ENCODE measurements at places on chromosomes 1 and 21.
A peak's percentile ranks its signal among the peaks of the same experiment; 100 is the strongest.

GRCh38 chr21:22791376-22791775 is 1793.2 kb downstream of the NCAM2 start:
- DNase-seq = no peak

DNA sequence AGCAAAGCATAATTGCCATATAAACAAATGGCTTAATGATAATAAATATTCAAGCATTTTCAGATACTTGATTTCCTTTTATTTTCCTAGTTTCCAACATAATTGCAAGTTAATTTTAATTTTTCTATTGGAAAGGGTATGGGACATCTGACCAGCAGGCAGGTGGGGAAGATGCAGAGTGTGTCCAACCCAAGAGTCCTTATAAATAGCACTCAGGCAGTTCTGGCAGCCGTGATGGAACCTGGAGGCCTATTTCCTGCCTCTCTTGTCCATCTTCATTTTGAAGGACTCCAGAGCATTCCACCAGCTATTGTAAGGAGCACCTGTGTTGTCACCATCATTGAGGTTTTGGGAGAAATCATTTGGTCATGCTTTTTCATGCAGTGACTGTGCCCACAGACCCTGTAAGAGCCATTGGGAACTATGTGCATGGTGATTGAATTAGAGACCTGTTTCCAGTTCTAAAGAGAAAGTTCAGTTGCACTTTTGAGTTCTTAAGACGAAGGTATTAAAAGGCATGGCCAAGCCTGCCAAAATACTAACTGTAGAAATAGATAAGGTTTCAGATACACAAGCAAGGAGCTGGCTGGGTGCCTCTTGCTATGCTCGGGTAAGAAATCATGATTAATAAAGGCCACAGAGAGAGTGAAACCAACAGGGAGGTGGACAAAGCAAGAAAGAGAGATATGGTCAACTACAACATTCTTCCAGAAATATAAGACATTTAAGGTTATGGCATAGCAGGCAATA is 92.3 kb downstream of the SPATA46 start:
- DNase-seq = no peak

GRCh38 chr1:10507111-10507879 is 32.5 kb downstream of the PEX14 start:
- DNase-seq = peak; percentile 69

- no peak for DNase-seq
Measured at GRCh38 chr1:204254031-204254661, 40.4 kb upstream of the GOLT1A start.

DNA sequence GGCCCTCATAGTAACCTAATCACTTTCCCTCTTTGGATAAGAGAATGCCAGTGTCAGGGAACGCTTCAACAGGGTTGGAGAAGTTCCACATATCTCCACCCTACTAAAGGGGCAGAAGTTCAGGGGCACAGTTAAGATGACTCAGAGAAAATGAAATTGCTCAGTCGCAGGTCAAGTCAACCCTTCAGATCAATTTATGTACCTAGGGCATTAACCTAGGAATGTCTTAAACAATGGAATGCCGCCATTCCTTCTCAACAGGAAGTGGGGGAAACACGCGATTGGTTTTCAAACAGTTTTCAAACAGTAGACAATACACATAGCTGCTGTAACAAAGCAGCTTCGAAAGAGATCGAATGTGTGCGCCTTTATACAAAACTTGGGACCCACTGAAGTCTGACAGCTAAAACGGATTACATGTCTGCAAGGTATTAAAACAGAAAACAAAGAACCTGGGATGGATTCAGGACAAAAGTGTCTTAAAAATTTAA is 897 bp downstream of the SLC25A24 start:
- DNase-seq = peak; percentile 54

DNA sequence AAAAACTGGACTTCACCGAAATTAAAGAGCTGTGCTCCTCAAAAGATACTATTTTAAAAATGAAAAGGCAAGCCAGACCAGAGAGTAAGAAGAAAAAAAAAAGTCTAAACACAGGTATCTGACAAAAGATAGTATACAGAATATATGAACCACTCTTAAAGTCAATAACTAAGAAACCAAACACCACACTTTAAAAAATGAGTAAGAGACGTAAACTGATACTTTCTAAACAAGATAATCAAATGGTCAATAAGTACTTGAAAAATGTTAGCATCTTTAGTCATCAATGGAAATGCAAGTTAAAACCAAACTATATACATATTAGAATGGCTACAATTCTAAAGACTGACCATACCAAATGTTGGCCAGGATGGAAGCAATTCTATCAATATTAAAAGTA is 77.6 kb downstream of the EVI5 start:
- DNase-seq = no peak

- DNase-seq = no peak
Measured at GRCh38 chr1:45953934-45954847, 150.8 kb downstream of the MAST2 start.

- DNase-seq = no peak
Measured at GRCh38 chr1:155978973-155979429, 654 bp upstream of the ARHGEF2 start.

DNA sequence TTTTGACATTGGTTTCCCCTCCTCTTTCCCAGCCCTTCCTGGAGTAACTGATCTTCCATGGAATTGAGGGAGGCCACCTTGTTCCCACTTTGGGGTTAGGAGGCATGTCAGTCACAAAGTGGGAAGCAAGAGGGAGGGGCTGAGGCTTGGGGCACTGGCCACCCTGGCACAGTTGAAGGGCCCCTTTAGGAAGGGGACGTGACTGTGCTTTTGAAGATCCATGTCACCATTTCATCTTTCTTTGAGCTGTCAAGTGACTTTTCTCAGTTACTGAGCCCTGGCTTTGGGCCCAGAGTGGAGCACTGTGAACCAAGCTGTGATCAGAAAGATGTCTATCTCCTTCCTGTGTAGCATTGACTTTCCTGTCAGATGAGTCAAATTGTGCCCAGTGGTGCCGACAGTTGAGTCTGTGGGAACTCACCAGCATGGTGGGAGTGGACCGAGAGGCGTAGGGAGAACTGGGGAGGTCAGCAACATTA is 38.5 kb upstream of the TDRD10 start:
- no peak for DNase-seq

DNA sequence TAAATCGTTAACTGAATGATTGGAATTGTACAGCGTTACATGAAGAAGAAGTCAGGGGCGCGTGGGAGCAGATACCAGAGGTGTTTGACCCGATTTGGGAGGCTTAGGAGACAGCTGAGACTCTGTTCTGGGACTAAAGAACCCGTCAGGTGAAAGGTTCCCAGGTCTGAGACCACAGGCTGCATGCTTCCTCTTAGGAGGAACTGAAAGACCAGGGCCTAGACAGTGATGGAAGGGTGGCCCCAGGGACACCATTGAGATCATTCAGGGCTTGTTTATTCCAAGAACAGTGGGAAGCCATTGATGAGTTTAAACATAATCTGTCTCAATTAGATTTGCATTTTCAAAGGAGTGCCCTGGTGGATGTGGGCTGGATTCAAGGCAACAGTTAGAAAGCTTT is 904 bp downstream of the KLF17 start:
- no peak for DNase-seq

GRCh38 chr1:70072231-70072751 is 133.1 kb downstream of the LRRC40 start:
- no peak for DNase-seq

DNA sequence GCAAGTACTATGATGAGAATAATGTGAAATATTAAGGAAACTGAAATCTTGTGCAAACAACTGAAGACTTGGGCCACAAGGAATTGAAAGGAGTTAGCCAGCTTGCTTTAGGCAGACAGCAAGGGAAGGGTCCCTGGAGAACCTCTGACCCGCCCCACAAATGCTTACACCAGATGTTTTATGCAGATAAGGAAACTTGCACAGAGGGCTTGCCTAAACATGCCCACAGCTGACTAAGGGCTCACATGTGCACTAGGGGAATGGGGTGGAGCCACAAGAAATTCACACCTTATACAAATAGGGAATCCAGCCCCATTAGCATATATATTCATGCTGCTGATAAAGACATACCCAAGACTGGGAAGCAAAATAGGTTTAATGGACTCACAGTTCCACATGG is 86.1 kb upstream of the CYYR1 start:
- DNase-seq = no peak

DNA sequence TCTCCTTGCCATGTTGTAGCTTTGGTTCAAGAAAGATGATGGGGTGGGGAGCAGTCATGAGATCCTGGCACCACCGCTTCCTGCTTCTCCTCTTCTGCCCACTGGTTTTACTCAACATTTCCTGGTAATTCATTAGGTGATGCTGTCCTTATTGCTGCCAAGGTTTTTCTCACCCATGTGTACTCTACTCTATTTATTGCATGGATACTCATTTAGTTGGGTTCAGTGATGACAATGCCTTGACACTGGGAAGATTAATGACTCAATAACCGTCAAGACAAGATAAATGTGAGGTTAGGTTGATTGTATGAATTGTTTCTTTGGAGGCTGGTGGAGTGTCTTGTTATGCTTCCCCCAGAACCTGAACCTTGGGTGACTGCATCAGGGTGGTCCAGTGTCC is 484.2 kb downstream of the SIPA1L2 start:
- no peak for DNase-seq

- DNase-seq = no peak
Measured at GRCh38 chr1:95168761-95169351, 51.7 kb downstream of the TLCD4 start.

Data from NCI-H526 treated with DMSO at 0.1 percent for 48 hours (cell line).